ENCODE measurements at places on chromosomes 5 and 9.

- no peak for DNase-seq
Observed at GRCh38 chr9:25353783-25354182, 324.5 kb downstream of the TUSC1 start.

GRCh38 chr9:8800196-8800595 is 1000.6 kb upstream of the DMAC1 start:
- DNase-seq, result no peak

DNA sequence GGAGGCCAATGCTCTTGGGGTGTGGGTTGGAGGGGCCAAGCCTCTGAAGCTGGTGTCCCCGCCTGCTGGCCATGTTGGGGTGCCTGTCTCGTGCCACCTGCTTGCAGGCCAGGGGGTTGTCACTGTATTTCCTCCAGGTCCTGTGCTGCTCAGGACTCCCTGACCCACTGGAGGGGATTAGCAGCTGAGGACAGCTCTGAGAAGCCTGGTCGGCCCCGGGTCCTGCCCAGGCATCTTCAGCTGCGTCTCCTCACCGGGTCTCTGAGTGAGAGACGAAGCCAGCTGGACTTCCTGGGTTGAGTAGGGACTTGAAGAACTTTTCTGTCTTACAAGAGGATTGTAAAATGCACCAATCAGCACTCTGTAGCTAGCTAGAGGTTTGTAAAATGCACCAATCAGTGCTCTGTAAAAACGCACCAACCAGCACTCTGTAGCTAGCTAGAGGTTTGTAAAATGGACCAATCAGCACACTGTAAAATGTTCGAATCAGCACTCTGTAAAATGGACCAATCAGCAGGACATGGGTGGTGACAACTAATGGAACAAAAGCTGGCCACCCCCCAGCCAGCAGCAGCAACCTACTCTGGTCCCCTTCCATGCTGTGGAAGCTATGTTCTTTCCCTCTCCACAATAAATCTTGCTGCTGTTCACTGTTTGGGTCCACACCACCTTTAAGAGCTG is 20.6 kb upstream of the SLC9A3 start:
- DNase-seq, result no peak

DNA sequence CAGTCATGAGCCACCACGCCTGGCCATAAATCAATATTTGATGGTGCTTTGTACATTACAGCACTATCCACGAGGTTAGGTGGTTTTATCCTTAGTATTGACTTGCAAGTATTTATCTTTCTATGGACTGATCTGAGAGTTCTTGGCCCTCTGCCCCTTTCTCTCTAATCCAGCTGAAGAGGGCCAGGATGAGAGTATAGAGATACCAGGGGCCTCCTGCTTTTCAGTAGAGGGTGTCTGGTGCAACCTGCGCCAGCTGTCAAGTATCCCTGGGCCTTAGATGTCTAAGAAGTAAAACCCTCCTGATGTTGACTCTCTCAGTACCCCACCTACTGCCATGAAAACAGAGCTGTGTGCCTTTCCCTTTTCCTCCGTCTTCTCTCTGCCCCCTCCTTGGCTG is 153.4 kb downstream of the SLIT3 start:
- no peak for DNase-seq

DNA sequence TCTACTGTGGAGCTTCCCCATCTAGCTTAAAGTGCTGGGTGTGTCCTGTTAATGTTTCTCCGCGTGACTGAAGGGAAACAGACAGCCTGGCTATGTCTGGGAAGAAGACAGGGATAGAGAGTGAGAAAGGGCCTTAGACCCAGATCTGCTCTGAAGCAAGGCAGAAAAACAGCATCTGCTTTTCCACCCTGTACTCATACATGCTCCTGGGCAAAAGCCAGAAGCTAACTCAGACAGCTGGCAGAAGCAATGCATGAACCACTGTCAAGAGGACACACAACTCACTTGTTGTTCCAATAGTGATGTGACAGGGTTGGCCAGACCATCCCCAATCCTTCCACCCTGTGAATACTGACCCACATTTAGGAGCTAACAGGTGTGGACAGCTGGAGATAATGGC is 63.3 kb downstream of the DPYSL3 start:
- no peak for DNase-seq

GRCh38 chr9:90002397-90003271 is 397.8 kb downstream of the GADD45G start:
- no peak for DNase-seq

DNA sequence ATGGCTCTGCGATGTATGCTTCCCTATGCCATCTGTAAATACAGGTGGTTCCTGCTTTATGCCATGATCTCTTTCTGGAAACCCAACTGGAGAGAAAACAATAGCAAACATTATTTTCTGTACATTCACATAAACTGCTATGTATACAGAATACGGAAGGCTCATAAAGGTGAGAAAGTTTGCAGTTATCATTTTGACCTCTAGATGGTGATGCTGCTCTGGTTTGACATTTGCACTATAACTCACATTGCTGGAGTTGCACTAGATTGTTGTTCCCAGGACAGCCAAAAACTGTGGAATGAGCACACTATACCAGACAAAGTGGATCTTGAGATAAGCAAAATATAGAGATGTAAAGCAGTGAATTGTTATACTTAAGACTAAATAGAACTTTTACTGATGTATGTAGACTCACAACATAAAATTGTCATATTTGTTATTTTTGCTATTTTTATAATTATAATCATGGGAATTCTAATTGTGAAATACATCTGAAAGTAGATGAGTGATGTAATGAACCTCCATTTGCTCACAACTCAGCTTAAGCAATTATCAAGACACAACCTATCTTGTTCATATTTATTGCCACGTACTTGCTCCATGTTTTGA is 246.5 kb downstream of the PTPRD start:
- no peak for DNase-seq

DNA sequence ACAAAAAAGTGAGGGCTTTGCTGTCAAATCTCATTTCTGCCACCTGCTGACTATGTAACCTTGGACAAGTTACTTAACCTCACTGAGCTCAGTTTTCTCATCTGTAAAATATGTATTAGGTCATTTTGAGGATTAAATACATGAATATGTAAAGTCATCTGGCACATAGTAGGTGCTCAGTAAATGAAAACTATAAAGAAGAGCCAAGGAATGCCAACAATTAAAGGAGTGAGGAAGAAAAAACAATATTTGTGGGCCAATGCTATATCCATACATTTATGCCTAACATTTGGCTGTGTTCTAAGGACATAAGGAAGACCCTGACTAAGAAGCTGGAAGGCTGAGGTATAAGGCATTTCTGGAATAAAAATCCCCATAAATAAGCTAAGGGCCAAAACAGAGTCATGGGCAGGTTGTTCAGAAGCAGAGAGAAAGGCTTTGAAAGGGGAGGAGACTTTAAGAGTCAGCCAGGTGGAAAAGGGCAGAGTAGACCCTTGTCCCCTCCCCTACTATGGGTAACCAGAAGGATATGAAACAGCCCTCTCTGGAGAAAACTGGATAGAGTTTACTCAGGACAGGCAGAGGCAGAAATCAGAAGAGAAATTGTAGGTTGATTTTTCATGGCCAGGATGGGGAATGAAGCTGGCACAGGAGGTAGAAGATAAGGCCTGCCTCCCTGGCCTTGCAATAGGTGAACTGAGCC is 47.6 kb upstream of the SIL1 start:
- DNase-seq, result no peak

- no peak for DNase-seq
Observed at GRCh38 chr5:54178207-54178606, 132.2 kb downstream of the ARL15 start.

GRCh38 chr9:107348836-107349235 is 65.8 kb downstream of the RAD23B start:
- DNase-seq, result peak; percentile 21

DNA sequence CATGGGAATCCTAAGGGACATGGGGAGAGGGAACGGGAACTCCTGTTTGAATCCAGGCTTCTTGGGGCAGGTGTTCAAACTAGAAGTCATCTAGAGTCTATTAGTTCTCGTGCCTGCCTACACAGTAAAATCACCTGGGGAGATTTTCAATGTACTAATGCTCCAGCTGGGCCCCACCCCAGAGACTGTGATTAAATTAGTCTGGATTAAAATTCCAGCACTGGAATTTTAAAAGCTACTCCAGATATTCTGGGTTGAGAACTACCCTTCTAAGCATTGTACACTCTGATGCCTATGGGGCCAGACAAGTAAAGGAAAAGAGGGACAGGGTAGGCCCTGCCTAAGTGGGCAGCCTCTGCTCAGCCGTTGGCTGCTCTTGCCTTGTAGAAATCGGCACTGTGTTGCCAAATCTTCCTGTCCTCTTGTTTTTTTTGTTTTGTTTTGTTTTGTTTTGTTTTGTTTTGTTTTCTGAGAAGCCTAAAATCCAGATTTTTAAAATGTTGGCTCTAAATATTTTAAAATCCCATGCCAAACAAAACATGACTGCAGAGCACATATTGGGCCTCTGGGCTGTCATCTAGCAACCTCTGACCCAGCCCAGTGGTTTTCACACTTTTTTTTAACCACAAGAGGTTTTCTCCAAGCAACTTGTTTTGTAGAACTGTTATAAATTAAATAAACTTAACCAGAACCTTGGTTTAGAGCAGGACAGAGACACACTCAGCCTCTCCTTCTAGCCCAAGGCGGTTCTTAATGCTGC is 29.0 kb downstream of the ADRB2 start:
- no peak for DNase-seq

- DNase-seq, result no peak
Observed at GRCh38 chr9:91943478-91944470, 6.3 kb downstream of the ROR2 start.

GRCh38 chr5:79689541-79690466 is at the start of gene CMYA5:
CMYA5 (plus strand) TSS chr5:79689836; CDS start chr5:79689908, 72 bp downstream.
- DNase-seq, result no peak

DNA sequence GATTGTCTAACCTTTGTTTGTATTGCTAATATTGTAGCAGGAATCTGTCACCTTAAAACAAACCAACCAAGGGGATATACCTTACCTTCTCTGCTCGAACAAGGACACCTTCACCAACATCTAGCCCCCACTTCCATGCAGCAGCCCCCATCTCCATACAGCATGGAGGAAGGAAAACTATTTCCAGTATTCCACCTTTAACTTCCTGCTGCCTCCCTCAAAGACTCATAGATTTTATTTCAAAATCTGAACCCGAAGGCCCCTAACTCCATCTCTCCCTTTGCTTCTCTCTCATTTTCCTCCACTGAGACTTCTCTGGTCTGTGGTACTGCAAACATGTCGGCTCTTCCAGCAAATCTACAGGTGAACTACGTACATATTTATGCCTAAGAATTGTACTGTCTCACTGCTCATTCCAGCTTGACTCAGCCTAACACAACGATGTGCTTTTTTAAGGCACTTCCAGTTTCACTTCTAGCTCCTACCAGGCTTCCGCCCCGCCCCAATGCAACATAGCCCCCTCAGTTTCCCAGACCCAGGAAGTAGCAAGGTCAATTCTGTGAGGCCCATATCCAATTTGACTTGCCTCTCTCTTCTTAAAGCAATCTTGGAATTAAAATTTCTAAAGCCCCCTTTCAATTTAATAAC is 70.7 kb upstream of the RNF38 start:
- DNase-seq, result peak; percentile 73

GRCh38 chr5:169404223-169404622 is 103.3 kb upstream of the SLIT3 start:
- no peak for DNase-seq

DNA sequence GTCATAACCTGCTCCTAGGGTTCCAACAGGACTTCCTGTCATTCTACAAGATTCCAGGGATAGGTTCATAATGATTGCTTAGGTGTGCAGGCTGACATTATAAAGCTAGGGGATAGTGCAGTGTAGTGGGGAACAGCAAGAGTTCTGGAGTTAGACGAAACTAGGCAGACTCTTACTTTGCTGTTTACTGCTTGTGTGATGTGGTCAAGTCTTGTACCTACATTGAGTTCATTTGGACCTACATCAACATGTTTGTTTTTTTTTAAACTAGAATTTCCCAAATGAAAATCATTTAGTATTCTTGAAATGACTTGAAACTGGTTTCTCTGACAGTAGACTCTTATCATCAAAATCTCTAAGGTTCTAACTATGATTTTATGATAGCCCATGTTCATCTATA is 21.2 kb upstream of the CCNH start:
- DNase-seq, result no peak

DNA sequence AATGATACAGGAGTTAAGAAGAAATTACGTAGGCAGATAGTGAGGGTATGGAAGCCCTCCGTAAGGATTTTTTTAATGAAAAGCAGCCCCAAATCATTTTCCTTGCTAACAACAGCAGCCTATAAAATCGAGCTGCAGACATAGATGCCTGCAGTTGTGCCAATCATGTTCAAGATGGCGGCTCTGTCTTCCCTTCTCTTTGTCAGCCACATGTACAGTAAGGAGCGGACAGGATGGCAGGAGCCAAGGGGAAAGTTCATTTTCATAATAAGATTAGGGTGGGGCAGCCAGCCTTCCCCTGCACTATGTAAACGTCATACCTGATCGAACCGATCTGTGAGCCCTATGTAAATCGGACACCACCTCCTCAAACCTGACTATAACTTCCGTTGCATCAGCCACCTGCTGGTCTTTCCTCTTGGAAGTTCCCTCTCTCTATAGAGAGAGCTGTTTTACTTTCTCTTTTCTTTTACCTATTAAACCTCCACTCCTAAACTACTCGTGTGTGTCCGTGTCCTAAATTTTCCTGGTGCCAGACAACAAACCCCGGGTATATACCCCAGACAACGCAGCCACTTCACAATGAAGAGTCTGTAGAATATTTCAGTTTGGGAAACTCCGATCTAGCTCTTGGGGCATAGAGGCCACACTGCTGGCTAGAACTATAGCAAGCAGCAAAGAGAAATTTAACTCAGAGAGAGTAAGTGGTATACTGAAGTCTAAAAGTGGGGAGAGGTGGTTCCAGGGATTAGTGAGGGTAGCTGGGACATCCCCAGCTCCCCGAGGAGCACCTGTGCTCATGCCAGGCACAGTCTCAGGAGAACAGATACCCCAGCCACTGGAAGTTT is 20.8 kb upstream of the SLC24A2 start:
- no peak for DNase-seq

DNA sequence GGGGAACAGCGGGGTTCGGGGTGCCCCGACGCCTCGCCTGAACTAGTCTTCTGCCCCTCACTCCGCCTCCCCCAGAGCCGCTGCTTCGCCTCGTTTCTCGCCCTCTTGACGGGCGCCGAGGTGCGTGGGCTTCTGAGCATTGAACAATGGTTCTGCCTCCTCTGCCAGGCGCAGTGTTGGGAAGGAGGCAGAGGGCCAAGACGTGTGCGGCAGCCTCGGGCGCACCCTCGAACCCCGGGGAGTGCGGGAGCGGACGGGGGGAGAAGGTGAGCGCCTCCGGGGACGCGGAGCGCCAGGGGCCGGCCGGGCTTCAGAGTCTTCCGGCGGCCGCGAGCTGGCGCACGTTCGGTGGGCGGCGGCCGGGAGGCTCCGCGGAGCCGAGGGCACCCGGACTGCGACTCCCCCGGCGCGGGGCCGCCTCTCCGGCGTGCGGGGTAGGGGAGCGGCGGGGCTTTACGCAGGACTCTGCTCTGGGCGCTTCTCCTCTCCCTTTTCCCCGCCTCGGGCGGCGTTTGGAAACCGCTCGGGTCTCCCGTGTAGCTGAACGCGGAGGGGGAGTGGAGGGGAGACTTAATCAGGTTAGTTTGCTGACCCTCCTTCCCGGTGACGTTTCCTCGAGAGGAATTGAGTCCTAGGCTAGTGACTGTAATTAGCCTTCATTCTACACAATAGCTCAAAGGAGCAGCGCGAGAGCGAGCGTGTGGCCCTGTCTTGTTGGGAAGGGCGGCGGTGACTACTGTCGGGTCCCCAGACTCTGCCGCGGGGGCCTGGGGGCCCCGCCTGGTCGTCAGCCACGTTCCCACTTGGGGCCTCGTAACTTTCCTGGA is 1.1 kb downstream of the VLDLR start:
- DNase-seq, result peak; percentile 71

All from activated CD8-positive, alpha-beta memory T cell treated with anti-CD3 and anti-CD28 coated beads for 24 hours (primary cell).